Stimulated activated CD4-positive, alpha-beta T cell treated with anti-CD3 and anti-CD28 coated beads, Interleukin-12 subunit alpha, Interleukin-12 subunit beta, amount 100 ng/mL, for 48 hours (primary cell): ENCODE measurements at places on chromosomes 7 and 10.

DNA sequence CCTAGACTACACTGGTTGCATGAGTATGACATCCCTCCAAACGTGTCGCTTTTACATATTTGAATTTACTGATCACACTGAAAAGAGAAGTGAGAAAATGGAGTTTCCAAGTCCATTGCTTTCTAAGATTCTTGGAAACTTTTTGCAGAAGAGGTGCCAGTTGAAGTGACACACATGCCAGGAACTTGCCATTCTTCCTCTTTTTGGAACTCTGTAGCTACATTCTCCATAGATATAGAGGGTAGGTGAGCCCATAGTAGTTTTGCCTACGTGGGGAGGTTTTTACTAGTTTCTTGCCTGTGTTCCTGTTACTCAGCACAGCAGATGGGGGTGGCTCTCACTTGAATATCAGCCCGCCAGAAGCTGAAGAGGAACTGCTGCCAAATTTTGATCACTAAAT, 286.6 kb upstream of the NRP1 start:
- DNase-seq = no peak

DNA sequence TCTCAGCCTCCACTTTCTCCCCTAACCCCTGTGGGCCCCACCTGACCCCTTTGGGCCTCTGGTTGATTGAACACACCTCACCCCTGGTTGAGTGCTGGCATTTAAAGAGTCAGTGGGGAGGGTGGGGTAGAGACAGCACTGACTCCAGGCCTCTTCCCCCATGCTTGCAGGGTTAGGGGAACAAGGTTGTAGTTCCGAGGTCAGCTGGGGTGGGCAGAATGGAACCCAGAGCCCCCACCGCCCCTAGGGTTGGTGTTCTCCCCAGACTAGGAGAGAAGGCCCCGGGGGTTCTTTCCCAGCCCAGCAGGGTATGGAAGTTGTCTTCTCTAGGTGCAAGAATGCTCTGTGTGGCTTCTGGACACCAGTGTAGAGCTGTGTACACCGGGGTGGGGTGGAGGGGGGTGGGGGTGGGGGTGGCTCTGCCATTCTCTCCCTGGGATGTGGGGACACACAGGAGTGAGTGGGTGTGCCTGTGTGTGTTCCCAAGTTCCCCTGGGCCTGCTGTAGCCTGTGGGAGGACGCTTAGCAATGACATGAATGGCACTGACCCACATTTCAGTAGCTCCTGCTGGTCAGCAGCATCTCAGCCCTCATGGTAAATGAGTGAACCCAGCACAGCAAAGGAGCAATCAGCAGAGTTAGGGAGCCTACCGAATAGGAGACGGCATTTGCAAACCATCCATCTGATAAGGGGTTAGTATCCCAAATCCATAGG, 33.6 kb downstream of the PRF1 start:
- DNase-seq = no peak

- no peak for DNase-seq
Observed at GRCh38 chr10:103840740-103841070, 14.7 kb downstream of the SH3PXD2A start.

DNA sequence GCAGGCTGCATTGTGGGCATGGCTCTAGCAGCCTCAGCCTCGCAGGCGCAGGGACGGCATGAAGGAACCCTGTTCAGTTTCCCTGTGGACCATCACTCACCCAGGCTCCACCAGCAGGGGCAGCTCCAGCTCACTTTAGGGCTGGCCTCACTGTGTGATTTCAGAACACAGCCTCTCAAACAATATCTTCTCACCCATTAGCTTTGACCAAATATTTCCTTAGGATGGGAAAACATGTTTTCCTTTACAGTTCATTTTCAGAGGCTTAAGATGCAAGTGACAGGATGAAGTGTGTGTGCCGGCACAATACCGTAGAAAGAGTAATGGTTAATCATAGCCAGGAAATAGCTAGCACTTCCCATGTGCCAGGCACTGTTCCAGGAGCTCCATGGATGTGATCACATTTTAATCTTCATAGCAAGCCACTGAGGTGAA, 58.2 kb downstream of the LANCL2 start:
- no peak for DNase-seq

- no peak for DNase-seq
Observed at GRCh38 chr7:35035511-35035961, 1.7 kb downstream of the DPY19L1 start.

DNA sequence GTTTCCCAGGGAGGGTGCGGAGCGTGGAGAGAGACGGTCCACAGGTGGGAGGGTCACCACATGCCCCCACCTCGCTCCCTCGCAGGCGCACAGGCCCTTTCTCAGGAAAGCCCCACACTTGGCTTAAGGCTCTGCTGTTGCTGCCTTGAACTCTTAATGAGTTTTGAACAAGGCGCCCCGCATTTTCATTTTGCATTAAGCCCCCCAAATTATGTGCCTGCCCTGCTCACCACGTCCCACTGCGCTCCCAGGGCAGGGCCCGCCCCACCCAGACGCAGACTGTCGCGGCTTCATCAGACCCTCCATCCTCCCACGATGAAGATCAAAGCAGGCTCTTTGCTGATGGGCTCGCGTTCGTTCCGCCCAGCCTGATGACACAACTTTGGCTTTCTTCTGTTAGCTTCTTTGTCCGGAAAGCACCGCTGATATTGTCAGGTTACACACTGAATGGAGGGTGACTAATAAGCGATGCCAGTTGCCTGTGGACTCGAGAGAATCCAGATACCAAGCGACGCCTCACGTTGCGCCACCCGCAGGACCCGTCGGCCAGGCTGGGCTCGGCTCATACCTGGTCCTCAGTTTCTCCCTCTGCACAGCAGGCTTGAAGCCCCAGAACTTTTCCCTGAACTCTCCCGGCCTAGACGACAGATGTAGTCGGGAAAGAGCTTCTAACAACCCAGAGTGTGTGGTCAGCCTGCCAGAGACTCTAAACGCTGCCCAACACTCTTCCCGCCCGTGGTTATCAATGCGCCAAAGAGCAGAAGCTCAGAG, 9.5 kb downstream of the CALML3 start:
- no peak for DNase-seq

- no peak for DNase-seq
Observed at GRCh38 chr10:120172356-120172755, 279.8 kb downstream of the SEC23IP start.

DNA sequence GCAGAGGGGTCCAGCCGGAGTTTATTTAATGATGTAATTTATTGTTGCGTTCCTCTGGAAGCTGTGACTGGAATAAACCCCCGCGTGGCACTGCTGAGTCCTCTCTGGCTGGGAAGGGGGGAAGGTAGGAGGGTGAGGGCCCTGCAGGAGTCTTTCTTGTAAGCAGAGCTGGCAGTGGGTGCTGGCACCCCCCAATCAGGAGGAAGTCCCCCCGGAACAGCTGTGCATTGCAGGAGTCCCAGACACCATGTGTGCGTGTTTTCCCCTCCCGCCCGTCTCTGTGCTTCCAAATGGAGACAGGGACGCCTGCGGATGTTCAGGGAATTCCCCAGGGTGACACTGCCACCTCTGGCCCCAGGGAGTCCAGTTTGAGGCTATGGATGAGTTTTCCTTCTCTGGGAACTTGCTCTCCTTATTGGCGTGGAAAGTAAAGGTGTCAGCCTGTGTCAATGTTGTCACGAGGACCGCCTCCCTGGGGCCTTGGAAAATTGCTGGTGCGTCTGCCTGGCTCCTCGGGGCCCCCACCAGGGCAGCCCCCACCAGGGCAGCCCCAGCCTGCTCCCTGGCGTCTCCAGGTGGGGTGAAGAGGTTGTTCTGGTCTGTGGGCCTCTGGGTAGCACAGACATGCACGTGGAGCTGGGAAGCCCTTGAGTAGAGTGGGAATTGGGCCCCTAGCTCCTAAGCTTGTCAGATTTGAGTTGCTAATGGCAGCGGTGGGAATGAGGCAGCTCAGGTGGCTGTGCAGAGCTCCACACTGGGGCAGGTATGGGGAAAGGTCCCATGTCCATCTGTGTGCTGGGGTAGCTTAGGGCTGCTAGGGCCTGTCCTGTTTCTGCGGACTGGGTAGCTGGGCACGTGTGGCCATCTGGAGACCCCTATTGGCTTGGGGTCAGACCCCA, 2.7 kb downstream of the FZD9 start:
- no peak for DNase-seq

GRCh38 chr7:106313966-106314365, 29.2 kb upstream of the NAMPT start:
- DNase-seq = no peak

GRCh38 chr10:79246209-79246581, 101.1 kb upstream of the PPIF start:
- DNase-seq = no peak
